Ovary (tissue), 10 donors: ENCODE measurements at places on chromosomes 7 and 10.
A peak's percentile ranks its signal among the peaks of the same experiment; 100 is the strongest.

- peak; percentile 42 for DNase-seq
Measured at GRCh38 chr7:23680414-23681405, 711 bp downstream of the FAM221A start.

- no peak for DNase-seq
Measured at GRCh38 chr10:100621360-100622205, 85.8 kb downstream of the HIF1AN start.

DNA sequence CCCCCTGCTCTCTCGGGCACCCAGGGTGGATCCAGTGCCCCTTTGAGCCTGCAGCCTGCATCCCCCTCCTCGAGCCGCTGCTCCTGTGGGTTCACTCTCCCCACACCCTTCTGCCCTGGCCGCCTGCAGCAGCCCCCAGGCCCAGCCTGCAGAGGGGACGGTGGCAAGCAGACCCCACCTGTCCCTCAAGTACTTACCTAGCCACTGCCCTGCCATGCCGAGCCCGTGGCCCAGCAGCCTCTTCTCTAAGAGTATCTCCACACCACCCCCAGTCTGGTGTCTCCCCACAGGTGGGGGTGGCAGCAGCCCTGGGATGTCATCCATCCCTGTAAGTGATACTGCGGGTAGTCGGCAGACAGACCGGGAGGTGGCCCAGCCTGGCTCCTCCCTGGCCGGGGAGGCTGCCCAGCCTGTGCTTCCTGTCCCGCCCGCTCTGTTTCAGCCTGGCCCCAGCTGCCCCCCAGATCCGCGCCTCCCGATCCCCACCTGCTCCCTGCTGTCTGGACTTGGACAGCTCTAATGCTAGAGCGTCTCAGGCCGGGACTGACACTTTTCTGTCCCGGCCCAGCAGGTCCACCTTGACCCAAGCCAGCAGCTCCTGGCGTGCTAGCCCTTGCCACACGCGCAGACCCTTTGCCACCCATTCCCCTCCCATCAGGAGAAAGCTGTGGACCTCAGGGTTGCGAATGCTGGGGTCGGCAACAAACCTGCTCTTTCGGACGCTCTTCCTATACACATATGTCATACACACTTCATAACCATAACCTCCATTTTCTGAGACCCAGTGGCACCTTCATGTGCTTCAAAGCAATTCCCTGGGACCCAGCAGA, 25.0 kb downstream of the YKT6 start:
- DNase-seq: no peak

- DNase-seq: no peak
Measured at GRCh38 chr7:3683546-3684539, 382.8 kb downstream of the SDK1 start.

DNA sequence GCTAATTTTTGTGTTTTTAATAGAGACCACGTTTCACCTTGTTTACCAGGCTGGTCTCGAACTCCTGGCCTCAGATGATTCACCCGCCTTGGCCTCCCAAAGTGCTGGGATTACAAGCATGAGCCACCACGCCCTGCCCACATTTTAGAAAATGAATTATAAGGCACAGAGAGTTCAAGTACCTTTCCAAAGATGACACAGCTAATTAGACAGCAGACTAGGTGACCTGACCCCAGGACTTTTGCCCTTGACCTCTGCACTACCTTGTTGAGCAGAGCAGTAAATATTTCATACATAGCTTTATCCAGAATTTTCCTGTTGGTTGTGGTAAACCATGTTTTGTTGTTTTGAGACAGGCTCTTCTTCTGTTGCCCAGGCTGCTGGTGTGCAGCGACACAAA, 131.3 kb upstream of the KCTD7 start:
- DNase-seq: no peak

GRCh38 chr7:16989811-16990413, 108.1 kb upstream of the AGR3 start:
- DNase-seq: no peak
